ENCODE measurements at places on chromosomes 4 and X. TPM values are rescaled to one million over a fixed set of nuclear protein-coding genes. Genes with fewer than 3 reads are reported as not detected.

DNA sequence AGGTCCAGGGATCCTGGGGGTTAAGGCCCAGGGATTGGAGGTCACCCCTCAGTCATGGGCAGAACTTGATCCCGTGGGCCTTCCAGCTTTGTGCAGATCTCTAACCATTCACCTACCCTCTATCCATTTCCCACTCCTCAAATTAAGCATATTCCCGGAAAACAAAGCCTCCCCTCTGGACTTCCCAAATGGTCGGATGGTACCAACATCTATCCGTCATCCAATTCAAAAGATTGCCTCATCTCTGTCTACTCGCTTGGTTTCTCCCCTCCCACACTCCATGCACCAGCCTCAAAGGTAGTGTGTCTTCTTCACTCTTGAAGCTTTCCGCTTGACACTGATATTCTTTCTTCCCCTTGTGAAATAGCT is 473 bp upstream of the BCLAF3 start:
- no peak overlapping the region for H3K27ac ChIP-seq
- no peaks in the 10 kb centered on the region for H3K4me1 ChIP-seq

DNA sequence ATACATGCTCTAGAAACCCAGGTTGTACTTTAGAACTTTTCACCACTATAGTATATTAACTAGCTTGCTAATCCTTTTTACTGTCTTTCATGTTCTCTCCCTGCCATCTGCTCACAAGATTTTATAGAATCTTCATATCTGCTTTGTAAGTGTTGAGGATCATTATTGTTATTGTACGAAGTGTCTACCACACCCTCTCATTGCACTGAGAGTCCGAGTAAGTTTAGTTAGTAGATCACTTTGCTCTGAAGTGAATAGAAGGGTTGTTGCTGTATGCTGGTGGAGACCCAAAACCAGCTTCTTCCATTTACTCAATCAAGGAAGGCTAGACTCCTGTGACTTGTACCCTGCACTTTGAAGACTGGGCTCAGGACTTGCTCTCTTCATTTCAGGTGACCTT is 17.1 kb downstream of the GAB1 start:
- H3K36me3 ChIP-seq = no peaks in the 10 kb centered on the region
- H3K4me1 ChIP-seq = peaks cover 9% of the 10 kb centered on the region
- no peak overlapping the region for H3K27ac ChIP-seq
- no peak for DNase-seq

- H3K4me1 ChIP-seq = no peaks in the 10 kb centered on the region
- H3K27ac ChIP-seq = no peak overlapping the region
- no peaks in the 10 kb centered on the region for H3K36me3 ChIP-seq
- H3K27me3 ChIP-seq = no peaks in the 10 kb centered on the region
- H3K4me3 ChIP-seq = no peak overlapping the region
Observed at GRCh38 chr4:115274545-115274944, 161.1 kb upstream of the NDST4 start.

- no peaks in the 10 kb centered on the region for H3K36me3 ChIP-seq
- no peak for DNase-seq
- H3K27me3 ChIP-seq = no peaks in the 10 kb centered on the region
- no peak overlapping the region for H3K27ac ChIP-seq
Observed at GRCh38 chr4:143435955-143436354, 77.5 kb upstream of the SMARCA5 start.

- H3K36me3 ChIP-seq = no peaks in the 10 kb centered on the region
- no peak overlapping the region for H3K4me3 ChIP-seq
- peak overlapping the region; percentile 53 for H3K27ac ChIP-seq
- H3K4me1 ChIP-seq = peaks cover 3% of the 10 kb centered on the region
Observed at GRCh38 chr4:69727426-69727825, 33.0 kb downstream of the SULT1B1 start.

DNA sequence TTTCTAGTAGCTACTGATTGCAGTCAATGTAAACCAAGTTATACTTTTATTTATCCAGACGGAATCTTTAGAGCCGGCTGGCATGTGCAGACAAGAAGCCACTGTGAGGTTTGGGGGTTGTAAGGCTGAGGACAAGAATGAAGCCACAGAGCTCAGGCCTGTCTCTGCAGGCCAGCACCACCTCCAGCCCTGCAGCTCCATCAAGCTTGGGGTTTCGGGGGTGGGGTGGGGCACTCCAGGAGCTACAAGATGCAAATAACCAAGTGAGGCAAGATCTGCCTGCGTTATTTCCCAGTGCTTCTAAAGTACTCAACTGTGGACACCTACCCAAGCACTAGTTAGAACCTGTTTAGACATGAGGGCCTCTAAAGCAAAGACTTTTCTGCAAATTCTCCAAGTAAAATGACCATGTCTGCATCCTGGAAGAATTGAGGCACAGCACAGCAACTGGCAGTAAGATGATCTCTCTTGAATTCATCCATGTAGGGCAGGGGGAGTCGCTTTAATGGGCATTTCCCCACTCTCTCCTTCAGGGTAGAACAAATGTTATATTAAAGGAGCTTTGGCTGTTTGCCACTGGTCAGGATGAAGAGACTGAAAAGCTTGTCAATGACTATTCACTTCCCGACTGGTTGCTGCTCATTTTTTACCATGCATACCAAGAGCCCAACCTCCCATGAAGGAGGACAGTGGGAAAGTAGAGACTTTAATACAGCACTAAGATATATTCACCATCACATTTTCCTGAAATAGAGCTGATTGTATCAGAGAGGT is 222.5 kb downstream of the MGST2 start:
- H3K27me3 ChIP-seq = no peaks in the 10 kb centered on the region
- no peak overlapping the region for H3K4me3 ChIP-seq
- no peaks in the 10 kb centered on the region for H3K36me3 ChIP-seq
- no peak overlapping the region for H3K27ac ChIP-seq

DNA sequence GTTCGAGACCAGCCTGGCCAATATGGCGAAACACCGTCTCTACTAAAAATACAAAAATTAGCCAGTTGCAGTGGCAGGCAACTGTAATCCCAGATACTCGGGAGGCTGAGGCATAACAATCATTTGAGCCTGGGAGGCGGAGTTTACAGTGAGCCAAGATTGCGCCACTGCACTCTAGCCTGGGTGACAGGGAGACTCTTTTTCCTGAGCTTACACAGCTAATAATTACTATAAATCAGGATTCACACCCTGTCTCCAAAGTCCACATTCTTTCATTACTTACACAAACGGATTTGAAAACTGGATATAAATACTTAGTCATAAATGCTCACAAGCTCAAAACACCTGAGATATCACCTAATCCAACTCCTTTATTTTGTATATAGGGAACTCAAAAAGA is 151.6 kb downstream of the LRBA start:
- DNase-seq = no peak
- H3K36me3 ChIP-seq = no peaks in the 10 kb centered on the region
- H3K27me3 ChIP-seq = no peaks in the 10 kb centered on the region
- no peak overlapping the region for H3K4me3 ChIP-seq
- no peaks in the 10 kb centered on the region for H3K4me1 ChIP-seq

DNA sequence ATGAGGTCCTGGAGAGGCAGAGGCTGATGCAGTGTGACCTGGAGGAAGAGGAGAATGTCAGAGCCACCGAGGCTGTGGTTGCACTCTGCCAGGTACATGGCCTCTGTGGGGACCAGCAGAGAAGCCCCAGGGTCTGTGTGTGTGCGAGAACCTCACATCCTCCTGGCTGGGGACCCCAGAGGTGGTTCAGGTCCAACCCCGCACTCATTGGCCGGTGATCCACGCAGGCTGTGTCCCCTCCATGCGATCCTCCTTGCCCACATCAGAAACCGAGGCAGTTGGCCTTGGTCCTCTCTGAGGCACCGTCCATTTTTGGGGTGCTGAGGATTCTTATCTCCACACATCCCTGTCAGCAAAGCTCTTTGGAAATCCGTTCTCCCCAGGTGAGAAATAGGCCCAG is 45.3 kb downstream of the EVC start:
- H3K27me3 ChIP-seq = no peaks in the 10 kb centered on the region
- no peaks in the 10 kb centered on the region for H3K36me3 ChIP-seq
- no peak overlapping the region for H3K27ac ChIP-seq
- DNase-seq = no peak
- no peaks in the 10 kb centered on the region for H3K4me1 ChIP-seq

DNA sequence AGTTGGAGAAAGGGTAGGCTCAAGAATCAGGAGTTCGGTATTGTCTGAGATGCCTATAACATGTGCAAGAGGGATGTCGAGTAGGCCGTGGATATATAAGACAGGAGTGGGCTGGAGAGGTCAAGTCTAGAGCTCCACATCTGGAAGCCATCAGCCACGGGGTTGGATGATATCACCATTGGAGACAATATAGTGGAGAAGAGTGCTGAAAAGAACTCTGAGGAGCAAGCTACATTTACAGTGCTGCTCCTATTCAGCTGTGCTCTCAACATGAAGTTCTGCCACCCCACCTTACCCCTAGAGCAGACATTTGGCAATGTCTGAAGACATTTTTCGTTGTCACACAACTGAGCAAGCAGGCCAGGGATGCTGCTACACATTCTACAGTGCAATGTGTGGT is 20.9 kb upstream of the PLAC1 start:
- no peak overlapping the region for H3K27ac ChIP-seq
- no peaks in the 10 kb centered on the region for H3K4me1 ChIP-seq
- no peak for DNase-seq
- no peaks in the 10 kb centered on the region for H3K27me3 ChIP-seq
- H3K36me3 ChIP-seq = no peaks in the 10 kb centered on the region

- DNase-seq = no peak
- no peak overlapping the region for H3K27ac ChIP-seq
- no peaks in the 10 kb centered on the region for H3K27me3 ChIP-seq
Observed at GRCh38 chr4:137545461-137545861, 13.2 kb upstream of the PCDH18 start.

DNA sequence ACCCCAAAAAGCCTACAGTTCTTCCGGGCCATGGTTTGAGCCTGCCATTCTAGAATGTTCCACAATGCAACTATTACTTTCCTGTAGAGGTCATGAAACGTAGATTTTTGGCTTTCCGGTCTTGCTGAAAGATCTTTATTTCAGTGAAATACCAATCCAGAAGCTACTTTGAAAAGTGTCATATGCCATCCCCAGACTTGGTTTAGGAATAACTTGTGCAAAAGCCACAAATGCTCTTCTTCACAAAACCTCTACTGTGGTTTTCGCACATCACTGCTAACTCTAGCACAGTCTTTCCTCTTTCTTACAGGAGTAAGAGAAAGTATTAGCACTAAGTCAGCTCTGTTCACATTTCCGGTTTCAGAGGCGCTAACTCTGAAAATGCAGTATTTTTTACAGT is 12.7 kb upstream of the CD40LG start:
- no peak for DNase-seq
- no peaks in the 10 kb centered on the region for H3K27me3 ChIP-seq
- H3K4me1 ChIP-seq = no peaks in the 10 kb centered on the region
- no peak overlapping the region for H3K4me3 ChIP-seq
- H3K27ac ChIP-seq = no peak overlapping the region

DNA sequence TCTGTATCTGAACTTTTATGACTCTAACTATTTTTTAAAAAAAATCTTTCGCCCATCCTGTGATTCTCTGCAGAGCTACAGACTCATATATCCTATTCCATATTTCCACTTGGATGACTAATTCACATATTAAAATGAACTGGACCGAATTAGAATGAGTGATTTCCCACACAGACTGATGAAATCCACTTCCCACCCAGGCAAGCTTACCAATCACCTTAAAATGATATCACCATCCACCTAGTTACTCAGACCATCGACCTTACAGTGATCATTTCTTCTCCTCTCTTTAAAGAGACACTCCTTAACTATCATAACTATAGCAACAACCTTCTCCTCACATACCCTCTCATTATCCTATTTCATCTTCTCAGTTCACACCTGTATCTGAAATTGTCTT is 34.1 kb upstream of the GUCY1B1 start:
- DNase-seq = no peak
- H3K36me3 ChIP-seq = no peaks in the 10 kb centered on the region
- no peak overlapping the region for H3K4me3 ChIP-seq
- no peaks in the 10 kb centered on the region for H3K27me3 ChIP-seq

GRCh38 chr4:152500800-152501434 is 35.0 kb downstream of the FBXW7 start:
- DNase-seq = no peak
- H3K36me3 ChIP-seq = no peaks in the 10 kb centered on the region
- no peaks in the 10 kb centered on the region for H3K4me1 ChIP-seq
- H3K27ac ChIP-seq = no peak overlapping the region

- H3K36me3 ChIP-seq = peaks cover 25% of the 10 kb centered on the region
- no peak overlapping the region for H3K4me3 ChIP-seq
- DNase-seq = peak; percentile 67
Observed at GRCh38 chr4:139509727-139510410, 46.1 kb downstream of the SETD7 start.

DNA sequence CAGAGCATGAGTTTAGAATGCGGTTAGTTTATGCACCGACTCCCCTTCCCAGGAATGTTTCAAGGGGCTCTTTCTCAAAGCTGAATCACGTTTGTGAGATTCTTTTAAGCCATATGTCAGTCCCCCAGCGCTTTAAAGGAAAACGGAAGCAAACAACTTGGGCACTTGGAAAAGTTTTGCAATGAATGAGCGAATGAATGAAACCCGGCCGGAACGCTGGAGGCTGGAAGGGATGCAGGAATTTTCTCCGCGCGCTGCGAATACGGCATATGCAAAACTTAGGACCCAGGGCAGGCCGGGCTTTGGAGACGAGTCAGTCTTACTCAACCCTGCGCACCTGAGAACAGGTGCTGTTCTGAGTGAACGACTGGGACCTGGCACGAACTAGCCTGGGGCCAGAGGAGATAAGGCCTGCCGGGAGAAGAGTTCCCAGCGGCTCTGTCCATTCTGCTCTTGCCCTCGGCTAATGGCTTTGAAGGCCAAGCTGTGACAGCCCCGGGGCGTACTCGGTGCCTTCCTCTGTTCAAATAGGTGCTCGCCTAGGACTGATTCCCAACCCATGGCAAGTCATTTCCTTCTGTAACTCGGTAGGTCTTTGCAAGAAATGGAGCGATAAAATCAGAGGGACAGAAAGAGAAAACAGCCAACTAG is 743 bp upstream of the NRK start:
- H3K4me1 ChIP-seq = no peaks in the 10 kb centered on the region
- no peak overlapping the region for H3K27ac ChIP-seq
- no peaks in the 10 kb centered on the region for H3K36me3 ChIP-seq
- H3K27me3 ChIP-seq = peaks cover 29% of the 10 kb centered on the region

DNA sequence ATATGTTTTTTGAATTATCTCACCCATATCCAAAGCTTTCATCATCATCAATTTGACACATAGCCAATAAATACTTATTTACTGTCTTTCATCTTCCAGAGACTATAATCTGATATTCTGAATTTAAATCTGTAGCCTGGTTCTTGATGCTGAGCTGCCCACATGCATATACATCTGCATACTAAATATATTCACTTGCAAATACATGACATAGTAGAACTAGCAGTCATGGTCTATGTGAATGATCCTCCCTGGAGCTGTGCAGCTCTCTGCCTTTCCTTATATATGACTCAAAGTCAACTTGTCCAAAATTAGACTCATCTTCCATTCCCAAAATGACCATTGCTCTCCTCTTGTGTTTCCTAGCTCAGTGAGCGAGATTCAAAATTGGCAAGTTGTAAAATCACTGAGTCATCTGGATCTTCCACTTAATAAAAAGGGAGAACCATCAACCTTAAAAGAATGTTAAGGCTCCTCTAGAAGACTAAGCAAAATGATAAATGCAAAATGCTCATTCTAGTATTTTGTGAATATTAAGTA is 448.2 kb downstream of the PPARGC1A start:
- no peak overlapping the region for H3K4me3 ChIP-seq
- no peak for DNase-seq
- no peaks in the 10 kb centered on the region for H3K27me3 ChIP-seq

The SH3RF1 gene
- total RNA-seq = 5.5 TPM

The QRFPR gene
- not detected for total RNA-seq

The GLRA2 gene
- total RNA-seq = not detected

The LRCH2 gene
- total RNA-seq = 0.16 TPM

The DGAT2L6 gene
- total RNA-seq = not detected

The BDH2 gene
- total RNA-seq = 33.7 TPM

The TMEM156 gene
- not detected for total RNA-seq

The GDPD2 gene
- not detected for total RNA-seq

The UXT gene
- 51.5 TPM for total RNA-seq
